ENCODE measurements at places on chromosomes 12 and 14. TPM values are rescaled to one million over a fixed set of nuclear protein-coding genes. Genes with fewer than 3 reads are reported as not detected.

DNA sequence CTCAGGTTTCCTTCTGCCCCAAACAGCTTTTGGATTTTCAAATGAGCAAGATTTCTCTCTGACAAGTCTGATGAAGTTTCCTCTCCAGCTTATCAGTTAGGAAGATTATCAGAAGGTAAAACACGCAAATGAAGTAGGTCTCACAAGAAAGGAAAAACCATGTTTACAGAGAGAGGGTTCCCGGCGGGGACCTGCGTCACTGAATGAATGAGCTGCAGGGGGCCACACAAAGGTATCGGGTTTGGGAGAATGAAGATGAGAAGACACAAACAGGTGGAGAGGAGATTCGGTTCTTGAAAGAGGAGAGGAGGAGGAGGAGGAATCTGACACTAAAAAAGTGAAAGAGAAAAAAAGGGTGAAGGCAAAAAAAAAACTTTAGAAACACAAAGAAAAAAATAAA is 208.6 kb downstream of the CALM1 start:
- no peak for DNase-seq

DNA sequence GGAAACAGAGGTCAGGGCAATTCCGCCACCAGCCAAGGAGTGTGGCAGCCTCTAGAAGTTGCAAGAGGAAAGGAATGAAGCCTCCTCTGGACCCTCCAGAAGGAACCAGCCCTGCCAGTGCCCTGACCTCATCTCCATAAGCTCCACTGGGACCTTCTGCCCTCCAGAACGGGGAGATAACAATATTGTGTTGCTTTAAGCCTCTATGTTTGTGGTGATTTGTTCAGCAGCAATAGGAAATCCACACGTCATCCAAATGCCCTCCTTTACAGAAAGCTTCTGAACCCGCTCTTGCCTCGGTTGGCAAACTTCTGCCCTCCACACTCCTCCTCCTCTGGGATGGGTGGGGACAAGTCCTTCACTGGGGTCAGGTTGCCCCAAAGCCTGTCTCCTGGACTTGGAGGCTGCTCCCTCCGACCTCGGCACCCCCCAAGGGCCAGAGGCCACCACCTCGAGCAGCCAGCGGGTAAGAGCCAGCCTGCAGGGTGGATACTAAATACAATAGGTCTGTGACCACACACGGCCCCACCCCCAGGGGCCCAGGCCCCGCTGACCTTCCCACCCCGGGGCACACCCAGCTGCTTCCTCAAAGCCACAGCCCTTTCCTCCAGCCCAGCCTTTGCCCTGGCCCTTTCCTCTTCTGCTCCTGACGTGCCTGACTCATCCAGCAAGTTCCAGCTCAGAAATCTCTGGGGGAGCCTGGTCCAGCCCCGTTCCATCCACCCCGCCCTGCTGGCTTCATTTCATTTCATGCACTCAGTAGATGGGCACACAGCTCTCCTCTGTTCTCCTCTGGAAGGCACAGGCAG is 58.7 kb upstream of the NCOR2 start:
- DNase-seq: no peak

DNA sequence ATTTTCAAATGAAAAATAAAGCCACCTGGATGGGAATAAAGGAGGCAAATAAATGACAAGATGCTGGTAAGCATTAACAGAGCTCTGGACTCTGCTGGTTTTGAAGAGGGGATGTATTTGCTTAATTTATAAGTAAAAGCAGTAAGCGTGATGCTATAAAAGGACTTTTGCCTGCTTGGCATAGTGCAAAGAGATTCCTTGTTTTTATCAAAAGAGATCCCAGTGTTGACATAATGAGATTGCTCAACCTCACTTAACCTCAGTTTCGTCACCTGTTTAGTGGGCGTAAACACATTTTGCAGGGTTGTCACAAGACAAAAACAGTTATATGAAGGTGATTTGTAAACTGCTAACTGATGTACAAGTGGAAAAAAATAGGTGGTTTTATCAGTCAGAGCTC is 13.8 kb downstream of the ASCL1 start:
- DNase-seq: no peak

DNA sequence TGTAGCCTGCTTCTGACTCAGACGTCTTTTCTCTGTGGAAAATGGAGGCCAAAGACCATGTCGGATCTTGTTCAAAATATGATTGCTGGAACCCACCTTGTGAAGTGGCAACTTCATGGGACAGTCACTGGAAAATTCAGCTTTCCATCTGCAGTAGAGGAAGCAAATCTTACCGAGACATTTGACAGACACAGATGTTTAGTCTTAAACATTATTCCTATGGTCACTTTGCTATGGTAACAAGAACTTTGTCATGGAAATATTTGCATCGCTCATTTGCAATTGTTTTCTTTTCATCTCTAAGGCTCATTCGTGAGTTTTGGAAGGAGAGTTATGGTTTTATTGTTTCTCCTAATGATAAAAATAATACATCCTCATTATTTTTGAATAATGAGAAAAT is 98.3 kb upstream of the HIF1A start:
- no peak for DNase-seq

DNA sequence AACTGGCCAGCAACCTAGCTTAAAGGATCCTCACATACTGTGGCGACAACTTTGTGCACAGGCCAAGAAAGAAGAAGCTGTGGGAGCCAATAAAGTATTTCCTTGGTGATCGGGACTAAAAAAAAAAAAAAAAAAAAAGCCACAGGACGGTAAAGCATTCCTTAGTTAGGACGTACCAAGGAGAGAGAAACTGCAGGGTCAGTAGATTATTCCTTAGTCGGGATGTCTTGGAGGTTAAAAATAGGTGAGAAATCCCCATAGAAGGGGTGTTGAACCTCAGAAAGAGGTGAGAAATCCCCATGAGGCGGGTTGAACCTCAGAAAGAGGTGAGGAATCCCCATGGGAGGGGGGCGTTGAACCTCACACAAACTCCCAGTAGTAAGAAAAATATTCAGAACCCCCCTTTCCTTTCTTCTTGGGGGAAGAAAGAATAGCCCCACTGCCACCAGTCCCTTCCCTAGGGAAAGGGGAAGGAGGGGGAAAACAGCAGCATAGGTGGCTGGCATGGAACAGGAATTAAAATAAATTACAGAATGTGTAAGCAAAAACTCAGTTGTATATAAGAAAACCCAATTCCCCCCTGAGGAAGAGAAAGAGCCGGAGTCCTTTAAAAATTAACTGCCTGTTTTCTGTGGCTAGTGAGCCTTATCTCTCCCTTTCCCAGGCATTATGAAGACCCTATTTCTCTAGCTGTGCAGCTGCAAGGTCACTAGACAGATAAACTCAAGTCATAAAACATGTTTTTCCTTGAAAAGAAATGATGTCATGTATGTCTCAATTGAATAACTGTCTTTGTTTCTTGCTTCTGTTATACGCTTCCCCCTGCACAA is 26.8 kb downstream of the KLRK1 start:
- no peak for DNase-seq

DNA sequence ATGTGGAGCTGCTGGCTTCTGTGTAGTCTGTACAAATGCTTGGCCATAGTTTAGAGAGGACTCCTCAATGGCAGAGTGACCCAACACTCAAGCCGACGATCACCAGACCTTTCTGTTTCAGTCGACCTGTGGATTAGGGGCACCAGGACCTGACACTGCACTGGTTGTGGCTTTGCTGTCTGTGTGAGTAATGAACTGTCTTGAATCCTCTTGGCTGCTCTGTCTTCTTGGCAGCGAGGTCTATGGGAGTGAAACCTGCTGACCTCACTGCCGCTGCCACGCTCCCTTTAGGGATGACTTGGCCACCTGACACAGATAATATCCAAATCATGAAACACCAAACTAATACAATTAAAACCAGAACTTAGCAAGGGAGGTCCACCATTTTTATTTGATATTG is 83.5 kb upstream of the C14orf180 start:
- DNase-seq: no peak

- no peak for DNase-seq
Measured at GRCh38 chr12:128644664-128645296, 179.0 kb downstream of the SLC15A4 start.

- no peak for DNase-seq
Measured at GRCh38 chr12:5402009-5402935, 29.6 kb upstream of the NTF3 start.

DNA sequence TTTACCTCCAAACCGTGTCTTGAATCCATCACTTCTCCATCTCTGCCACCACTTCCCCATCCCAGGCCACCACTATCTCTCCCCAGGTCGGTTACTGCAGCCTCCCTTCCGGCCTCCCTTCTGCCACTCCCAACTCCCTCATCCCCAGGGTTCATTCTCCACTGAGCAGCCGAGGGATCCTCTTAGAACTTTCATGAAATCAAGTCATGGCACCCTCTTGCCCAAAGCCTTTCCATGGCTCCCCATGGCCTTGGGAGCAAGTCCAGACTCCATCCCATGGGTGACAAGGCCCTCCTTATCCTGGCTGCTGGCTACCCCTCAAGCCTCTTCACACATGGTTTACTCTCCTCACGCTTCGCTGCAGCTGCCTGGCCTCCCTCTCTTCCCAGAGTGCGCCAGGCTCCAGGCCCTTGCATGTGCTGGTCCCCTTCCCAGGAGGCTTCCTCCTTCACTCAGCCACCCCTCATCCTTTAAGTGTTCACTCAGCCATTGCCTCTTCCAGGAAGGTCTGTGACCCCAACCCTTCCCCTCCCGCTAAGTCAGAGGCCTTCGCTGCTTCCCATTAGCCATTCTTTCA is 17.9 kb upstream of the SH2B3 start:
- DNase-seq: no peak

DNA sequence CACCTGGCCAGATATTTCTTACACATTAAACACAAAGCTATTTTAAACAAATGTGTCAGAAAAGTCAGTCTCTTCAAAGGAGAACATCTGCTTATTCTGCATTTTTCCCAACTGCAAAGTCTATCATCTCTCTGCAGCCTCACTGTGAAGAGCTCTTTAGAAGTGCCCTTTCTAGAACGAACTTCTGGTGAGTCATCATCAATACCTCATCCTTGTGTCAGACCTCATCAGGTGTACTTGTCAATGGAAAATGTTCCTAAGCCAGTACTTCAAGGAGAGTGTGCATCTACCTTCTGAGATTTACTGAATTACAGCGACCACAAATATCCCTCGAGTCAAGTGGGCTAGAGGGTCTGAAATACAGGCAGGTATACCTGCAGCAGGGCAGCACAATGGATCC is 457.3 kb downstream of the LRIG3 start:
- no peak for DNase-seq

GRCh38 chr12:121866331-121866730 is 7.7 kb upstream of the HPD start:
- no peak for DNase-seq

- DNase-seq: no peak
Measured at GRCh38 chr12:1553987-1554982, 40.1 kb downstream of the FBXL14 start.

GRCh38 chr14:77638771-77639171 is 22.3 kb upstream of the SPTLC2 start:
- no peak for DNase-seq

DNA sequence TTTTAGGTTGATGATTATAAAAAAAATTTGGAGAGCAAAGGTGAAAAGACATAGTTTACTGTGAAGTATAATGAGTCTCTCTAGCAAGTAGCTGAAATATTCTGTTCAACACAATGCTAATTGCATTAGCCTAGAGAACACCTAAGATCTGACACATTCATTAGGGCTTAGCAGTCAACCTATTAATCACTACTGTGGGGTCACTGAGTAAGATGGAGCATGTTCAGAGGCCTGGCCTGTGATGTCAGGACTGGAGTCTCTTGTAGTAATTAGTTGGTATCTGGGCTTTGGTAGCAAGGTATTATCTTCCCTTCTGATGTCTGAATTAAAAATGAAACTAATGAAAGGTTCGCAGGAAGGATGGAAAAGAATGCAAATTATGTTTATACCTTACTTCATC is 112.7 kb downstream of the SLC16A7 start:
- no peak for DNase-seq

GRCh38 chr14:69637503-69638031 is 26.2 kb downstream of the SUSD6 start:
- no peak for DNase-seq

GRCh38 chr12:37543131-37543965 is 773.2 kb upstream of the ALG10B start:
- DNase-seq: no peak

GRCh38 chr14:102220031-102220430 is 80.3 kb downstream of the WDR20 start:
- DNase-seq: no peak

GRCh38 chr14:105023791-105024480 is 3.1 kb upstream of the CDCA4 start:
- no peak for DNase-seq

DNA sequence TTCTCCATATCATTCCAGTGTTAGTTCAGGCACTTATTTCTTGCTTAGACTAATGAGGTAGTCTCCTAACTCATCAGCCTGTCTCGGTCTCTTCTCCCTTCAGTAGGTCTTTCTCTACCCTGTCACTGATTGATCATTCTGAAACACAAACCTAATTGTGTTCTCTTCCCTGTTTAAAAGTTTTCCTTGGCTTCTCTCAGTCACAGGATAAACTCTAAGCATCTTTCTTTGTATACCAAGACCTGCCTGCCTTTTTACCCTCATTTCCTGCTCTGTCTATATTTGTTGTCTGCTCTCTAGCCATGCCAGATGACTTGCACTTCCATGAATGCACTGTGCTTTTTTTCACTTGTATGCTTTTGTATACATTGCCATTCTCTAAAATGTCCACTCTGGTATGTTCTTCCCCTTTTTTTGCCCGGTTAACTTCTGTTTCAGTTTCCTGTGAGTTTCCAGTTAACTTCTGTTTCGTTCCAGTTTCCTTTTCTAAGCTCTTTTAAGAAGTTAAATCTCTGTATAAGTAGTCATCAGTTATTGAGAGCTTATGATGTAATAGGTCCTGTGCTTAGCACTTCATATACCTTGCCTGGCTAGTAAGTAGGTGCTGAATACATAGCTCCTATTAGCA is 12.8 kb downstream of the DIP2B start:
- DNase-seq: no peak

DNA sequence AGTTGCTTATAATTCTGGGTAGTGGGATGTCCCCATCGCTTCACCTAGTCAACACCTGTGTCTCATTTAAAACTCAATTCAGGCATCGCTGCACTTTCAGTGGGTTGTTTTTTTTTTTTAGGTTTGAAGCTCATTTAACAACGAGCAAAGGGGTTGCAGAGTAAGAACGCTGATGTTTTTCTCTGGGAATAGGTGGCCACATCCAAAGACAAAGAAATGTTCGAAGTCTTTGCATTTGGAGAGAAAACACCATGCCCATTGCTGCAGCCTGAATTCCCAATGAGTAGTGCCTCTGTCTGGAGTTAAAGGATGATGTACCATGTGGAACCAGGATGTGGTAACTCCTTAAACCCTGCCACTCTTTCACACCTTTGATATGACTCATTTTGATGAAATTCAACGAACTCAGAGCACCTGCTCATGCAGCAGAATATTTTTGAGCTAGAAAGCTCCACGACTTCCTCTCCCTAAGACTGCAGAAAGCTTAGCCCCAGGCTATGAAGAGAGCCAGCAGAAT is 35.1 kb upstream of the BATF start:
- no peak for DNase-seq

- no peak for DNase-seq
Measured at GRCh38 chr12:79000501-79000900, 135.9 kb downstream of the SYT1 start.

- DNase-seq: peak; percentile 50
Measured at GRCh38 chr14:56474419-56475022, 105.1 kb upstream of the TMEM260 start.

Gene OTX2
- polyA plus RNA-seq: not detected

Gene MYF6
- 0.14 TPM for polyA plus RNA-seq

Gene TGM1
- polyA plus RNA-seq: 1.4 TPM

Gene MYL2
- polyA plus RNA-seq: not detected

Gene PTCSC3
- polyA plus RNA-seq: 1.0 TPM

Gene TMEM132C
- 1.9 TPM for polyA plus RNA-seq

Gene ASPG
- polyA plus RNA-seq: 16.3 TPM

Gene MSRB3
- 22.5 TPM for polyA plus RNA-seq

Measured in right renal pelvis (tissue), 4 donors.